ENCODE measurements at places on chromosomes 16 and 17. TPM values are rescaled to one million over a fixed set of nuclear protein-coding genes. Genes with fewer than 3 reads are reported as not detected.

C16orf90 gene
- not detected for total RNA-seq

PKMYT1 gene
- 3.1 TPM for total RNA-seq

DNA sequence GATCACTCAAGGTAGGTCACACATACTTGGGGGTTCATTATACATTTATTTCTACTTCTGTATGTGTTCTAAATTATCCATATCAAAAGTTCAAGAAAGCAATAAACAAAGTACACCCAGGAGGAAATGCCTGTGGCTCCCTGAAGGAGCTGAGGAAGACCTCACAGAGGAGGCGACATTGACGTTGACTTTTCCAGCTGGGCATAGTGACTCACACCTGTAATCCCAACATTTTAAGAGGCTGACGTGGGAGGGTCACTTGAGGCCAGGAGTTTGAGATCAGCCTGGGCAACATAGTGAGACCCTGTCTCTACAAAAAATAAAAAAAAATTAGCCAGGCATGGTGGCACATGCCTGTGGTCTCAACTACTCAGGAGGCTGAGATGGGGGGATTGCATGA, 16.3 kb downstream of the ITGAD start:
- DNase-seq: no peak

- DNase-seq: no peak
These were observed 4.0 kb downstream of the GPRC5C start for GRCh38 chr17:74435775-74436359.

GRCh38 chr16:57279780-57280638, 4.5 kb downstream of the PLLP start:
- no peak for DNase-seq

All from mucosa of descending colon (tissue), 3 donors.